ENCODE measurements at places on chromosomes 2 and 18.

DNA sequence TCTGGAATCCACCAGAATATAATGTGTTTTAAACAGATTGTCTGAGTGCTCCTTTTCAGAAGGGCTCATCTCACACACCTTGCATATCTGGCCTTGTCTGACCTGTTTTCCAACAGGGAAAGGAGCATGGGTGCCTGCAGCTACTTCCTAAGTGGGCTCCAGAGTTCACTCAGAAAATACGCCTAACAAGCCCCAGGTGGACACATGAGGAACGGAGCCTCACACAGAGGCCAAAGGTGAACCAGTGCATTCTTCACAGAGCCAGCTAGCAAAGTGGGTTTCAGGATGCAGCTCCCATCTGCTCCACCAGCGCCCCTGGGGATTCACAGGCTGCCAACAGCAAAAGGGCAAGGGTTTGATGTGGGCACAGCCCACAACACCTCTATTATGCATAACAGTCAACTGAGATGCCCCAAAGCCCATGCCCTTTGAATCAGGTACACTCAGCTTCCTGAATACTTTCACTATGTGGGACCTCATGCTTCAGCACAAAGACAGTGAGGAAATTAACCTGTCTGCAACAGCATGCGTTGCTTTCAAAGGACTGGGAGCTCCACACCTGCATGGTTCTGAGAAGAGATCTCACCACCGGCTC, 86.6 kb downstream of the CCBE1 start:
- DNase-seq: no peak

DNA sequence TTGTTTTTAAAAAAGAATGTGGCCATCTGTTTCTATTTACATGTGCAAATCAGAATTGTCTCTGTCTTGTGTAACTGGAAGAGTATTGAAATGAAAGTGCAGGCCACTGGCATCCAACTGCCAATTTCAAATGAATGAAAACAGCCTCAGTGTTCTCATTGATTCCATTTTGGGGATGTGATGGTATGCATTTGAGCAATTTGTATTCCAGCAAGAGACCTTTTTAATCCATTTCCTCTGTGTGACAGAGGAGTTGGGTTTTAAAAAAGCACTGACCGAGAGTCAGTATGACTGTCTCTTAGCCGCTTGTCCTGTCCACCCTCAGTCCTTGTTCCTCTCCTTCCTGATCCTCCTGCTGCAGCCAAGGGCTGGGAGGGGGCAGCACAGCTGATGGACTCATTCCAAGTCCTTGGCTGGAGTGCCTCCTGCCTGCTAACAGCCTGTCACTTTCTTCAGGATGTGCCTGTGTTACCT, 50.0 kb downstream of the ASAP2 start:
- peak; percentile 51 for DNase-seq

- no peak for DNase-seq
Observed at GRCh38 chr2:58039170-58039611, 7.4 kb upstream of the VRK2 start.

GRCh38 chr18:64031411-64031810, 61.5 kb downstream of the SERPINB8 start:
- DNase-seq: no peak

DNA sequence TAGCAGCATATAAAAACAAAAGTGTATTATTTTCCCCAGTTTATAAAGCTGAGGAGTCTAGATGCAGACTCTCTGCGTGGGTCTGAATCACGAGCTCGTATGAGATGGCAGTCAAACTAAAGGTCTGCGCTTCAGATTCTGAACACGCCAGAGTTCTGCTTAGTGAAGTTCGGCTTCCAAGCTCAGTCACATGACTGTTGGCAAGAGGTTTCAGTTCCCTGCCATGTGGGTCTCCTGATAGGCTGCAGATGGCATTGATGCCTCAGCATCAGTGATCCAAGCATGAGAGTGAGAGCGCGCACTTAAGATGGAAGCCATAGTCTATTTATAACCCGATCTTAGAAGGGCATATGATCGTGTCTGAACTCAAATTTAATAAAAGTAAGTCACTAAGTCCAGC, 242.8 kb upstream of the DOK6 start:
- no peak for DNase-seq

DNA sequence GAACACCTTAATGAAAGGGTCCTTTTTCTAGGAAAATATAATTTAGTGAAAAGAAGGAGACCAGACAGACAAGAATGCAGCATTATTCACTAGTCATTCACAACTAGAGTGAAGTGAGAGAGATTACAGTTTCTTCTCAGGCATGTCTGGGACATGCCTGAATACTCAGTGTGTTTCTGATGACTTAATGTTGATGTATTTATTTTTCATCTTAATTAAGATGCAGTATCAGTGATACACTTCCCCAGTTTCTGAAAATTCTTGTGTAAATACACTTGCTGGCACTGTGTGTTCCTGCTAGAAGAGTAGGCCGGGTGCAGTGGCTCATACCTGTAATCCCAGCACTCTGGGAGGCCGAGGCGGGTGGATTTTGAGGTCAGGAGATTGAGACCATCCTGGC, 143.6 kb downstream of the MYO3B start:
- no peak for DNase-seq

DNA sequence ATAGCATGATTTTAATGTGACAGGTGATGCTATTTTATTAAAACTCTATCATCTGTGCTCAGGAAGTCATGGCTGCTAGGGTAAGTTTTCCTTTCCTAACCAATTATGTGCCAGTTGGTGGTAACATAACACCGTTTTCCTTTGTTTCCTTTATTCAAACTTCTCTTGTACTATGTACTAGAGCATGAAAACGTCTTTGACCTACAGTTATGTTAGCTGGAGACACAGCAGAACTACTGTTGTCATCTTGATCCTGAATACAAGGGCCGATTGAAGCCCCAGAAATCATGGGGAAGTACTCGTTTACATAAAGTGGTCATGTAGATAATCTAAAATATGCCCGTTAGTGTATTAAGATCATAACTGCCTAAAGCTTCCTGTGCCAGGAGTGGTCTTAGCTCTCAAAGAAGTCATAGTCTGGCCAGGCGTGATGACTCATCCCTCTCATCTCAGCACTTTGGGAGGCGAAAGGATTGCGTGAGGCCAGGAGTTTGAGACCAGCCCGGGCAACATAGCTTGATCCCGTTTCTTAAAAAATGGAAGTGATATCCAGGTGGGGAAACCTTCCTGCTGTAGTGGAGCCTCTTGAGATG, 20.5 kb downstream of the NEDD4L start:
- no peak for DNase-seq

DNA sequence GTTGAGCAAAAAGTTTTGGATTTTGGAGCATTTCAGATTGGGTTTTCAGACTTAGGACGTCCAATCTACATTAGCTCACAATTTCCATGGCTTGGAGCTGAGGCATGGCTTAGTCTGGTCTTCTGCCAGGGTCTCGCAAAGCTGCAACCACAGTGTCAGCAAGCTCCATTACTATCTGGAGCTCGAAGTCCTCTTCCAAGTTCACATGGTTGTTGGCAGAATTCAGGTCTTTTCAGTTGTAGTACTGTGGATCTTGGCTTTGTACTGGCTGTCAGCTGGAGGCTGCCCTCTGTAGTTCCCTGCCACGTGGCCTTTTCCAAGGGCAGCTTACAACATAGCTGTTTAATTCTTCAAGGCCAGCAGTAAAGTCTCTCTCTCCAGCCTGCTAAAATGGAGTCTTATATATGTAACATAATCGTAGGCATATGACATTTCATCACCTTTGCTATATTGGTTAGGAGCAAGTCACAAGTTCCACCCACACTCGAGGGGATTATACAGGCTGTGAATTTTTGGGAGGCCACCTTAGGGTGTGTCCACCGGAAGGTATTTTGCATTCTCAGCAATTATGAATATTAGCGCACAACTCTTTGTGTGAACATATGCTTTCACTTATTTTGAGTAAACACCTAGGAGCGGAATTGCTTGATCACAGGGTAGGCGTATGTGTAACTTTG, 41.5 kb upstream of the EPC2 start:
- DNase-seq: no peak

GRCh38 chr2:219592736-219593135, 4.9 kb upstream of the STK11IP start:
- DNase-seq: peak; percentile 62

DNA sequence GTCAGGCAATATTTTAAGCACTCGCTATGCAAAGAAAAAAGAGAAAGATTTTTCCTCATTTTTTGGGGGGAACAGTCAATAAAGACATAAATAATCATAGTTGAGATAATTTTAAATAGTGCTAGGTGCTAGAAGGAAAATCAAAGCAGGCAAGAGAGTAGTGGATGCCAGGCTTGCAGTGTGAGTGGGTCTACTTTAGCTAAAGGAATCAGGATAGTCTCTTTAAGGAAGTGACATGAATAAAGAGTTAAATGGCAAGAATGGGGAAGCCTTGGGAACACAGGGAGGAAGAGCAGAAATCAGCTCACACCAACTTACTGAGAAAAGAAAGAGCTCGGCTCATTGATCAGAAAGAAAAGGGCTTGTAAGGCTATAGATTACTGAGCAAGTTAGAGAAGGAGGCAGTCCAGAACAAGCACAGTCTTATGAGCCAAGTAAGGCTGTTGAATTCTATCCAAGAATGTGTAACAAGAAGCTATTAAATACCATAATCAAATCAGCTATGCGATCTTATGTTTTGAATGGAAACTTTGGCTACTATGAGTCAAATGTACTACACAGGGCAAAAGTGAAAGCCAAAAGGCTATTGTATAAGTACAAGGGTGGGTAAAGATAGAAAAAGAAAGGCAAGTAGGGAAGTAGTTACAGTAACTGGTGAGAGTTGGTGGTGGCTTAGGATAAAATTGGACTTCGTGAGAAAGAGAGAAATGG, 833.8 kb upstream of the PIK3C3 start:
- DNase-seq: no peak

- DNase-seq: no peak
Observed at GRCh38 chr18:23810396-23810795, 121.1 kb downstream of the LAMA3 start.

- DNase-seq: no peak
Observed at GRCh38 chr2:148998165-148998830, 40.2 kb upstream of the LYPD6B start.

GRCh38 chr2:172821370-172822338, 86.0 kb downstream of the RAPGEF4 start:
- no peak for DNase-seq

DNA sequence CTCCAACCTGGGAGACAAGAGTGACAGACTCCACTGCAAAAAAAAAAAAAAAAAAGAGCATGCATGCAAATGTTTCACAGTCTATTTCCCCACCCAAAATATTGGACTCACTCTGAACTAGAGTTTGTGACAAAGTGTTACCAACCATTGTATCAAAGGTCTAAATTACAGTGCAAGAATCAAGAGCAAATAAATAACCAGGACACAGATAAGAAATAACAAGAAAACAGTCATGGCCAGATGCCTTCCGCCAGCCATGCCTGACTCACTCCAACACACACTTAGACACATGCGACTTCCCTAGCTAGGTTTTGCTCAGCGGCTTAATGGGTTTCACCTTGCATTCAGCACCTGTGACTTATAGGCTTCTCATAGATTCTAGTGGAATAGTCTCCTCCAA, 62.8 kb downstream of the CYB5A start:
- no peak for DNase-seq

DNA sequence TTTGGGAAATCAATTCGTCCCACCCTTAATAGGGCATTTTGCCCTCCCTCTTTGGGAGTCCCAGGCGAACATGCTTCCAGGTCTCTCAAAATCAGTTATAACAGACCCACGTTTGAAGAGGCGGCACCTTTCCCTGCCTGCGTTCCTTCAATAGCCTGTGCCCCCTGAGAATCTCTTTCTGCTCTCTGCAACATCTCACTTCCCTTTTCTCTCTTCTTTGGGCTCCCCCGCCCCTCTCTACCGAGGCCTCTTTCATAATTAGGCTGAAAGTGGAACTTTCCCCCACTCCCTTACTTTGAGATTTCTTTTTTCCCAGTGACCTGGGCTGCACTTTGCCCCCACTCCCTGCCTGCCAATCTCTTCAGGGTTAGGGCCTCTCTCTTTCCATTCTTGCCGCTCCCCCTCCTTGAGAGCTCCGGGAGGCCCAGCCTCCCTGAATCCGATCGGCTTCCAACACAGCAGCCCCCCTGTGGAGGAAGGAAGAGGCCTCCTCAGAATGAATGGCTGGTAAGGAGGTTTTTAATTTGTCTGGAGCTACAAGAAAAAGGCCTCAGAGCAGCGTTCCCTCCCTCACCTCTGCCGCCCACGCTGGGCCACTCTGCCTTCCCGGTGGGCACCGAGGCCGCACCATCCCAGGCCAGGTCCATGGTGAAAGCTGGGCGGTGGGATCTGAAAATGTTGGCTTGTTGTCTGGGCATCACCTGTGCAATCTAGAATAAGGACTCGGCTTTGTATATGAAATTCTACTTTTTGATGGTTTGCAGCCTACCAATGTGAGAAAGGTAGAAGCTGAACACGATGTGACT, 162.6 kb upstream of the SIX3 start:
- peak; percentile 88 for DNase-seq

GRCh38 chr2:232674491-232674890, 22.6 kb upstream of the GIGYF2 start:
- DNase-seq: no peak

DNA sequence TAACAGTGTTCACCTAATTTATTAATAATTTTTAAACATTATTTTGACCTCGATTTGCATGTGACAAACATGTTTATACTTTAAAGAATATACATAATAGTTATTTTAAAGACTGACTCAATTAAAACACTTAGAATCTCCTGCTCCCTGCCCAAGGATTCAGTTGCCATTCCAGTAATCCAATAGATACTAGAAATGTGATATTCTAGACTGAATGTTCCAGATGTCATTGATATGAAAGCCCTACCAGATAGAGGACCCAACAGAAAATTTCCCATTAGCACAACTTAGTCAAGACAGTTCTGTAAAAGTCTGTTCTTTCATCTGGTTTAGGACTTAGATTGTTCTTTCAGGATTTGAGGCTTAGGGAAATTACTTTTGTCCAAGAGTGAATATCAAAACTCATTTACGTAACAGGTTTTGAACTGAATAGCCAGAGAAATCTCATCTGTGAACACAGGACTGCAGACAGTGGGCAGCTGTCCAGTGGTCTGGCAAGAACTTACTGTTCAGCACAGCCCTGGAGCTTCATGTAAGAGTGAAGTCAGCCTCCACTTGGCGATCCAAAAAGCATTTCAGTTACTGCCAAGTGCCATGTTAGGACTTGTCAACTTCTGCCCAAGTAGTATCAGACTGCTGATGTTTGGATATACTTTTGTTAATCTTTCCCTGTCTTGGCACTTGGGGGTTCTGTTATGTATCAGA, 77.5 kb downstream of the OSBPL6 start:
- no peak for DNase-seq

- peak; percentile 85 for DNase-seq
Observed at GRCh38 chr2:101463911-101464641, 10.8 kb downstream of the RFX8 start.

DNA sequence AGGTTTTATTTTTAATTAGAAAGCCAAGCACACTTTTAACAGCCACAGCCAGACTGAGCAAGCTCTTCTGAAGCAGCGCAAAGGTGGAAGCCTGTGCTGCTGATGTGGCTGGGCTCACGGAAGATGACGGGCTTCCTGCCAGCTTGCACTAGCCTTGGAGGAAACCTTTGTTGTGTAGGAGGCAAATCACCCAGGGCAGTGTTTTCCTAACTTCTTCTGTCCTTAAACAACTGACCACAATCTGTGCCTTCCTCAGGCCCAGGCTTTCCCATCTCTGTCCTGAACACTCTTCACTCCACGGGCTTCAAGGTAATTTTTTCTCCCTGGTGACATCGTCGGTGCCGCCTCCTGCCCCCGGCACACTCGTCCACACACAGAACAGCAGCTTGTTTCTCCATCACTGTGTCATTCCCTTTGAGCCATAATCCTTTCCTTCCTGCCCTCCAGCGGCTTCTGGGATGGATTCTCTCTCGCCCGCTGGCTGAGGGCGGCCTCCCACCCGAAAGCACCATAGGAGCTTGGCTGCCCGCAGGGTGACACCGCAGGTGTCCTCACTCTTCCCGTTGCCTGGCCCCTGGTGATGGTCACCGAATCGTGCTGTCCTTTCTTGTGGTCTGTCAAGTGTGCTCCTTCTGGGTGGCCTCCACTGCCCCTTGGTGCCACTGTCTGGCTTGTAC, 31.1 kb upstream of the INHBB start:
- DNase-seq: no peak
